AG10803 (cell line): ENCODE measurements at places on chromosomes 4 and X.
A peak's percentile ranks its signal among the peaks of the same experiment; 100 is the strongest.

- DNase-seq: no peak
These were observed 83.9 kb downstream of the BEND2 start for GRCh38 chrX:18136816-18137215.

GRCh38 chr4:73257651-73258435 lies 755 bp downstream of the ANKRD17 start:
- DNase-seq: peak; percentile 18

DNA sequence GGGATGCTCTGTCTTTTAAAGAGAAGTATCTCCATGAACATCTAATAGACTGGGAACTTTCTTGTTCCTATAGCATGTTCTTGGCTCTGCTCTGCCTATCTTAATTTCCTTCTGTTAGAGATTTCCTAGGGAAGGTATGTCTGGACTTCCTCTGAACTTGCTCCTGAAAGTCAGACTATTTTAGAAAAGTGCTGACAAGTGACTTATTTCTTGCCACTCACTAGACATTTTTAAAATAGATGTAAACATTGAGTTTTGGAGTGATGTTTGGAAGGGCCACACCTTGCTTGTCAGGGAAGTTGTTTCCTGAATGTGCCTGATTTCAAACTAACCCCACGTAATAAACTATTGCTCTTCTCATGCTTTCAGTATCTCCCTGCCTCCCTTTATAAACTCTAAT lies 62.4 kb upstream of the ATP8A1 start:
- no peak for DNase-seq

GRCh38 chr4:3451956-3452355 lies 10.2 kb downstream of the HGFAC start:
- DNase-seq: peak; percentile 59

GRCh38 chr4:155599085-155599484 lies 67.6 kb upstream of the GUCY1A1 start:
- DNase-seq: peak; percentile 29

DNA sequence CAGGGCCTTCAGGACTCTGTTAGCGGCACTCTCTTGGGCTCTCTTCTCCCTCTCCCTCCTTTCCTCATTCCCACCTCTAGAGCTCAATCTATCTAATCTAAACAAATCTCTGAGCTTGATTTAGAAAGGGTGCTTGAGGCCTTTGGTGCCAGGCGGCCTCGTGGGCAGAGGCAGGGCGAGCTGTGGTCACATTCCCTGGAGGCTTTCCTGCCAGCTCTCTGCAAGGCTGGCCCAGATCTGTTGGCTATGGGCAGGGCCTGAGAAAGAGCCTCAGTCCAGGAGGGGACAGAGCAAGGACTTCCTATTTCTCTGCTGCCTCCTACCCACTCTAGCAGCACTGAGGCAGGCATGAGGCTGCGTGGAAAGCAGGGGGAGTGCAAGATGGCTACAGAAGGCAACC lies 38.6 kb downstream of the PJA1 start:
- no peak for DNase-seq

DNA sequence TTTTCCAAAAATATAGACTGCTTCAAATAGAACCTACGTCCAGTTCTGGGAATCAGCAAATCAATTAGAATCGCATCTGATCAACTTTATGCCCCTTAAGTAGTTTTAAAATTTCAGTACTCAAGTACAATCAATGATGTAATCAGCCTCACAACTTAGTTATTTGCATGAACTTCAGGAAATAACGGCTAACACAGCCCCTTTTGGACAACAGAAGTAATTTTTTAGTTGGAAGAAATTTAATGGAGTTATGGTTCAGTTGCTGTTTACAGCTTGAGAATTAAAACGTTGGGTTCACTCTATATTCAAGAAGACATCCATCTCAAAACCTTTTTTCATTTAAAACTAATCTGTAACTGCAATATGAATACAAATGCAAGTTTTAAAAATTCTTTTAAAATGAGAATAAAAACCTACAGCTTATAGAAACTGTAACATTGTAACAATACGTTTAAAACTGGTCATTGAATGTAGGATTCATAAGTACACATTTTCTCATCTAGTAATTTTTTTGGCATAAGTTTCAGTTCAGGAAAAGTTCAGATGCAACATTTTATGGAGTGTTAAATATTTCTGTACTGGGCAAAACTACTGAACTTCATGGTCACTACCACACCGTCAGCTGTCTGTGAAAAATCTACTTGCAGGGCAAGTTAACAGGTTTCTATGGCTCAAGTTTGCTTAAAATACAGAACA lies 956 bp downstream of the TAPT1 start:
- peak; percentile 57 for DNase-seq

DNA sequence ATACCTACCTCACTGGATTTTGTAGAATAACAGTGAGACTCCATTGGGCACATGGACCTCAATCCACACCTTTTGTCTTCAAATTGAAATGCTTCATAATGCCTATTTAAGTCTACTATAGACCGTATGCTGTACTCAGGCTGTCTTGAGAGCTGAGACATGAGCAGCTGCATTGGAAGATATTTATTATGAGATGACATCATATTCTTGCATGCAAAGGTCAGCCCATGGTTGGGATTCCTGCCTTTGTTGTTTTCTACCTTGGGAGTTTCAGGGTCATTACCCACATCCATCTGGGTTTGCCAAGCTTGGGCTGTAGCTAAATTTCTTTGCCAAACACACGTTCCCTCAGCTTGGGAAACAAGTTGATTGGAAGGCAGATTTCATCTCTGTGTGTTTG lies 33.2 kb upstream of the MAMLD1 start:
- DNase-seq: no peak

DNA sequence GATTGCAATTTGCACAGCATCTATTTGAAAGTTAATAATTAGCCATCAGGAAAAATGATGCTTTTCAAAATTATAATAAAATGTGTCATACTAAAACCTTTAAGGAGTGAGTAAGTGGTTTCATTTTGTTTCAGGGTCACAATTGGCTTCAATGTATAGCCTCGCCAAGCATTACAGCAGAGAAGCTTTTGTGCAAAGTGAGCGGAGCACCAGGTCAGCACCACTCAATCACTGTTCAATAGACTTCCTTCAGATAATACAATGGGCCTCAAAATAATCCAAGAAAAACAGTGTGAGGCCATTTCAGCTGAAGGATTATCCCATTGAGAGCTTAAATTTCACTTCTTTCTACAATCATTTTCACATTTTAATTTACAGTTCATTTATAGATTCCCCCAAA lies 409.2 kb upstream of the SLIT2 start:
- no peak for DNase-seq

- DNase-seq: no peak
These were observed 1297.3 kb downstream of the C4orf33 start for GRCh38 chr4:130393231-130393630.

GRCh38 chr4:155076256-155076785 lies 132.1 kb upstream of the NPY2R start:
- no peak for DNase-seq
